ENCODE measurements at places on chromosomes 11 and 22.

GRCh38 chr11:16117989-16118756 is 238.2 kb downstream of the SOX6 start:
- DNase-seq, result no peak

- DNase-seq, result no peak
Measured at GRCh38 chr22:46641811-46642266, 21.7 kb downstream of the GRAMD4 start.

DNA sequence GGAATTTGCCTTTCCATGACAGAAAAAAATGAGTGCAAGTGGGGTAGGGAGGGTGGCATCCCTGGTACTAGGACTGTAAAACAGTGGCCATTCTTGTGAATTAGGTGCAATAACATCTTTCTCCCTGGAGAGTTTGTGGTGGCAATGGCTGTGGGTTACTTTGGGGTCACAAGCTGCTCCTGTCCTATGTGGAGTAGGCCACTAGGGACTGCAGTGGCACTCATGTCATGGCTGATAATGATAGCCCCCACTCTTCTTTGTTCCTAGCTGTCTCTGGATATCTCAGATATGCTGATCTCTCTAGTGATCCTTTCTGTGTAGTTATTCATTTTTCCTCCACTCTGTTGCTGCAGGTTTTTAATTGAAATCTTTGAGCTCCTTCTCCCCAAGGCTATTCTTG is 270.5 kb upstream of the CHORDC1 start:
- no peak for DNase-seq

DNA sequence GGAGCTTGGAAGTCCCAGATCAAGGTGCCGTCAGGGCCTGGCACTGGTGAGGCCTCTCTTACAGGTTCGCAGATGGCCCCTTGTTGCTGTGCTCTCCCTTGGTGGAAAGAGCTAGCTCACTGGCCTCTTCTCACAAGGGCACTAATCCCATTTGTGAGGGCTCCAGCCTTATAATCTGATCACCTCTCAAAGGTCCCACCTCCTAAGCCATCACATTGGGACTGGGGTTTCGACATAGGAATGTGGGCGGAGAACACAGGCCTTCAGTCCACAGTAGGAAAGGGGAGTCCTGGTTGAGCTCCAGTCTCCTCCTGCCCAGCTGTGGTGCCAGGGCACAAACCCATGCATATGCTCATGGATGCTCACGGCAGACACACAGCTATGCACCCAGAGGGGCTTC is 14.0 kb upstream of the LRRC32 start:
- DNase-seq, result no peak
